Lower lobe of right lung (tissue), 2 donors: ENCODE measurements at places on chromosomes 12 and 14. TPM values are rescaled to one million over a fixed set of nuclear protein-coding genes. Genes with fewer than 3 reads are reported as not detected.

CLEC9A gene
- total RNA-seq, result 0.30 TPM

DNA sequence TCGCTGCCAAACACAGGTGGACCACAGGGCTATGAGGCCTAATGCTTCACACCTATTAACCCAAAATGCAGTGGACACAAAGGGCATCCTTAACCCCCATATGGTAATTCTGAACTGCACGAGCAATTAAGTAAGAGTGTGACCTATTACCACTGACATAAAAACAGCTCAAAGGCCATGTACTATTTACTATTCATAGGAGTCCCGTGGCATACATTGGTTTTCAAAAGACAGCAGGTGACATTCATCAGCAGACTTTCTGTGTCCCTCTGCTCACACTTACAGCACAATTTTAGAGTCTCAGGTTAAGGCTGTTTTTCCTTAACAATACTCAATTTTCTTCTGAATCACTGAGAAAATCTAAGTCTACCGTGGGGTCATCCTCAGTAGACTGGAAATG, 23.1 kb upstream of the TMCC3 start:
- no peak for DNase-seq

GRCh38 chr12:131196220-131196619, 242.5 kb downstream of the ADGRD1 start:
- no peak for DNase-seq

- DNase-seq, result no peak
Observed at GRCh38 chr12:58262796-58263195, 321.4 kb downstream of the ATP23 start.

DNA sequence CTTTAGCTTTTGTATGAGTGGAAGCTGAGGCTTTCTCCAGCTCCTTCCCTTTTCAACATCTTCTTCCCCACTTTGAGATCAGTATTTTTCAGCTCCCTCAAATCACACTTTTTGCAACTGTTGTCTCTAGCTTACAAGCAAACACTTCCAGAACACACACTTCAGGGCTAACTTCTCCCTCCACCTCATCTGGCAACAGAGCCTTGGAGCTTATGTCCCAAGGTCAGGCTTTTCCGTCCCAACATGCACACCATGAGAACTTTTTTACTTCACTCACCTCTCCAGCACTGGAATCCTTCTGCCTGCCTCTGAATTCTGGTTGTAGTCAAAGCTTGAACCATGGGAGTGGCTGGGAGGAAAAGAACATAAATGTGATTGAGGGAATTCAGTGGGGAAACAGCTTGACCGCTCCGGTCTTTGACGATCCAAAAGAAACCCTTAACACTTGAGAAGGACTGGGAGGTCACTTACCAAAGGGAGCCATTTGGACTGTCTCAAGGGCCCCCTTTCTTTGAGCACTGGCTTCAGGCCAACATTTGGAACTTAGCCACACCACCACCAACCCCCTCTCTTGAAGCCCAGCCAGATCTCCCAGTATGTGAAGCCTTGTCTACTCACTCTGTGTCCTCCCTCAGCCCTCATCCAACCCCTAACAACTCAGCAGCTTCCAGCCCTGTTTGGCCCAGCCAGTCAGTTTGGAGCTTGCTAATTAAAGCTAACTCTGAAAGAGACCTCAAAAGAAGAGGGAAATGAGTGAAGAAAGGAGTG, 3.9 kb upstream of the BLOC1S1 start:
- no peak for DNase-seq

- no peak for DNase-seq
Observed at GRCh38 chr14:30656190-30656632, 34.1 kb downstream of the SCFD1 start.
